ENCODE measurements at places on chromosomes 1 and 21.

GRCh38 chr1:41349361-41350054 is 11.7 kb upstream of the FOXO6 start:
- no peak for DNase-seq

DNA sequence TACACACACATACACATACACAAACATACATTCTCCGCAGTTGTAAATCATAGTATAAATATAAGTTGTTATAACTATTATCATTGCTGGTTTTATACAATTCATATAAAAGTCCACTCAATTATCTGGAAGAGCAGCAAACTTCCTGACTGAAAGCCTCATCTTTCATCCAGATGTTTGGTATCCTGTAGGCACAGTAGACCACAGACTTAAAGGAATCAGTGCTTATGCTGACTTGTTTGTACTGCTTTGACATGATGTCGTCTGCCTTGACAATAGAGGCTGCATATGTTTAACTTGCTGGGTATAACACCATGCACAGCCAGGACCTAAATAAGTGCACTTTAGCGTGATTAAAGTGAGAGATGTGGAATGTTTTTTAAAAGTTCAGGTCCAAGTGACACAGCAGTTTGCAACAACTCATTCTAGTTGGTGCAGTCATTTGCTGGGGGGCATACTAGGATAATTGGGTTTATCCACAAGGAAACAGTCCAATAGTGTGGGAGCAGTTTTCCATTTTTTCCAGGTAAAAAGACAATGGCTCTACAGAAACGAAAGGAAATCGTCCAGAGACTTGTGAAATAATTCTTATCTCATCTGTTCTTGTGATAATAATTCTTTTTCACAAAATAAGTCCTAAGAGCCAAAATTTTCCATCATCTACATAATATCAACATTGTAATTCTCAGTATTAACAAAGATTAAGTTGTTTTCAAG is 110.3 kb upstream of the TSPAN2 start:
- DNase-seq: no peak

GRCh38 chr1:18693256-18694098 is 62.8 kb downstream of the PAX7 start:
- DNase-seq: no peak

DNA sequence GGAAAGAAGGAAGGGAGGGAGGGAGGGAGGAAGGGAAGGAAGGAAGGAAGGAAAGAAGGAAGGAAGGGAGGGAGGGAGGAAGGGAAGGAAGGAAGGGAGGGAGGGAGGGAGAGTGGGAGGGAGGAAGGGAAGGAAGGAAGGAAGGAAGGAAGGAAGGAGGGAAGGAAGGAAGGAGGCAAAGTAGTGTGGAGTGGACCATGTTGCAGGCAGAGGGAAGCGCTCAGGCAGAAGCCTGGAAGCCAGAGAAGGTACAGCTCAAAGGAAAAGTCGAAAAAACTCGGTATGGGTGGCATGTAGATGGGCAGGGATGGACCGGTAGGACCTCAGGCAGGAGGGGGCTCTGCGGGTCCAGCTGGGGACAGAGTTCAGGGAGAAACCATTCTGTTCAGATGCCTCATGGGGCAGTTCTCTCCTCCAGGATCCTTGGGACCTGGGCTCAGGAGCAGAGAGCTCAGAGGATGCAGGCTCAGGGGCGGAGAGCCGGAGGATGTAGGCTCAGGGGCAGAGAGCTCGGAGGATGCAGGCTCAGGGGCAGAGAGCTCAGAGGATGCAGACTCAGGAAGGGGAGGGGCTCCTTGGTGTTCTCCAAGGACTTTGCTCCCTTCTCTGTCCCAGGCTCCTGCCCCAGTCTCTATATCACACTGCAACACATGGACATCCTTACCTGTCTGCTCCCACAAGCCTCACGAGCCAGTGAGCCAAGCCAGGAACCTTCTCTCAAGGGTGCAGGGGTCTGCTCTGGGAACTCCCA is 13.6 kb upstream of the PADI3 start:
- no peak for DNase-seq

GRCh38 chr1:64877151-64877550 is 89.2 kb downstream of the JAK1 start:
- no peak for DNase-seq

DNA sequence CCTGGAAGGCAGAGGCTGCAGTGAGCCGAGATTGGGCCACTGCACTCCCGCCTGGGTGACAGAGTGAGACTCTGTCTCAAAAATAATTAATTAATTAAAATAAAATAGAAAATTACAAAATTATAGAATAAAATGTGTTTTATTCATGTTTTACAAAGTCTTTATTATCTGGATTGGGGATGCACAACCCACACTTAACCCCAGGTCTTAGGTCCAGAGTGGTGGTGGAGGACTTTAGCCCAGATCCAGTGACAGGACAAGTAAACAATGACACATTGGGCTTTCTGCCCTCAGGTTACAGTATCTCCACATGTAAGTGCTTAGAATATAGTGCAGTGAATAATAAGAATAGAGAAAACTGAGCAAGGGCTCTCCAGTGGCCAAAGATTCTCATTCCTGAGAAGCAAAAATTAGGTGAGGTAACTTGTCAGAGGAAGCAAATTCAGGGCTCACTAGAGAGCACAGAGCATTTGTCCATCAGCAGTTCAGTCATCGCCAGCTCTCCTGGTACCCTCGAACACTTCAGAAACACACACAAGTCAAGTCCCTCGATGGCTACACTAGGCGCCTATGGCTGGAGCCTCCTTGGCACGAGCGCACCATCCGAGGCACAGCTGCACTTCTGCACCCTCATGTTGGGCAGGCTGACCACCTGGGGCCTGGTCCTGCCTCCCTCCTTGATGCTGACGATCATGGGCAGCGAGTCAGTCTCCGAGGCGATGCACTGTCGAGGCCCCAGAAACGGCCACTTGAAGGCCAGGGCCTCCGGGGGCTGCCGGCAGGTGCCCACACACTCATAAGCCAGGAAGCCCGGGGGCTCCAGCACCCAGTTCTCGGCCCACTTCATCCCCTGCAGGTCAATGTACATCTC is 2.6 kb downstream of the LEFTY1 start:
- DNase-seq: no peak

DNA sequence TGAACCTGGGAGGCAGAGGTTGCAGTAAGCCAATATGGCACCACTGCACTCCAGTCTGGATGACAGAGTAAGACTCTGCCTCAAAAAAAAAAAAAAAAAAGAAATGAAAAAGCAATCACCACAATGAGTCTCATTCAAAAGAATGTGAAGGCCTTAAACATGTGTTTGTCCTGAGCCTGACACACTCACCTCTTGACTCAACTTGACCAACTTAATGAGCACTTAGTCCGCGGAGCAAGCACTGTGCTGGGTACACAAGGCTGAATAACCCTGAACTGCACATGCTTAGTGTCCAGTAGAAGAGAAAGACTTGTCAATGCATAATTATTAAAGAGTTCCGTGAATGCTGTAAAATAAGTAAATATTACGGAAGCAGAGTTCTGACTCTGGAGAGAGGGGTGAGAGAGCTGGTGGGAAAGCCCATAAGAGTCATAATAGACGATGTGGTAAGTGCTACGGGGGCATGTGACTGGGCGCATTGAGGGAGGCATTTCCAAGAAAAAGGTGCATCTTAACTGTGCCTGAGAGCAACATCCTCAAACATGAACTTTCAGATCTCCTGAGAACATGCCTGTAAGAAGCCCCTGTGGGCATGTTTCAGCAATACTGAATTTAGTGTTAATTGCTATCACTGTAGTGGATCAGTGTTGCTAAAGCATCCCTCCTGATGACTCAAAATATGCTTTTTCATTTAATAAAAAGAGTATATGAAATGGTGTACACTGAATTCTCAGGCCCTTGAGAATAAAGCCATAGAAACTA is 27.2 kb downstream of the MCOLN2 start:
- DNase-seq: no peak

GRCh38 chr1:73065339-73066041 is 783.2 kb upstream of the NEGR1 start:
- DNase-seq: peak; percentile 90

DNA sequence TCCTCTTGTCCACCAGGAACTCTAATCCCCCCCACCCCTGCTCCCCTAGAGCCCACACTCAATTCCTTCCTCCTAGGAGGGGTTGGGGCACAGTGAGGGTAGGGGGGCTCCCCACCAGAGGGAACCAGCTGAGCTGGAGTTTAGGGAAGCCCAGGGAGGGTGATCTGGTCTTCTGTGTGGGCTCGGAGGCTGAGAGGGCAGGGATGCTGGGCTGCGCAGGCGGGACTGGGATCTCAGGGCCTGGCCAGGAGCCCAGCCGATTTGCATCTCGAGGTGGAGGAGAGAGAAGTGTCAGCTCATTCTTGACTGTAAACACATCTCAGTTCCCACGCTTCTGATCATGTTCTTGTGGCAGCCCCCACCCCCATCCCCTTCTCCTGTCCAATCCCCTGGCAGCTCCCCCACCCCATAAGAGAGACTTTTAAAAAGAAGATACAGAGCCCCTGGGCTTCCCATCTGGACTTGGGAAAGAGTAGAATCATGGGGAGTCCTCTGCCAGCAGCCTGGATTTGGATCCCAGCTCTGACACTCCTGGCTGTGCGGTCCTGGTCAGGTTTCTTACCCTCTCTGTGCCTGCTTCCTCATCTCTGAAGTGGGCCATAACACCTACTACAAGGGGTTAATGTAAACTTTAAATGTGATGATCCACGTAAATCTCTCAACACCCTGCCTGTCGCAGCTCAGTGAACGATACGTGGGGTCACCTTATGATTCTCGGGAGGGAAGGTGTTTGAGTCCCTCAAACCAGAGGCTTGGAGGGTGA is 6.6 kb downstream of the PEAR1 start:
- DNase-seq: no peak

All from NCI-H1105 treated with DMSO at 0.1 percent for 48 hours (cell line).